ENCODE measurements at places on chromosomes 11 and 22.

GRCh38 chr22:38455076-38455529 lies at the start of gene KCNJ4:
TSS of gene KCNJ4 (minus strand) at chr22:38455199. CDS start at chr22:38428132, 27,067 bp downstream.
- no peak for DNase-seq

DNA sequence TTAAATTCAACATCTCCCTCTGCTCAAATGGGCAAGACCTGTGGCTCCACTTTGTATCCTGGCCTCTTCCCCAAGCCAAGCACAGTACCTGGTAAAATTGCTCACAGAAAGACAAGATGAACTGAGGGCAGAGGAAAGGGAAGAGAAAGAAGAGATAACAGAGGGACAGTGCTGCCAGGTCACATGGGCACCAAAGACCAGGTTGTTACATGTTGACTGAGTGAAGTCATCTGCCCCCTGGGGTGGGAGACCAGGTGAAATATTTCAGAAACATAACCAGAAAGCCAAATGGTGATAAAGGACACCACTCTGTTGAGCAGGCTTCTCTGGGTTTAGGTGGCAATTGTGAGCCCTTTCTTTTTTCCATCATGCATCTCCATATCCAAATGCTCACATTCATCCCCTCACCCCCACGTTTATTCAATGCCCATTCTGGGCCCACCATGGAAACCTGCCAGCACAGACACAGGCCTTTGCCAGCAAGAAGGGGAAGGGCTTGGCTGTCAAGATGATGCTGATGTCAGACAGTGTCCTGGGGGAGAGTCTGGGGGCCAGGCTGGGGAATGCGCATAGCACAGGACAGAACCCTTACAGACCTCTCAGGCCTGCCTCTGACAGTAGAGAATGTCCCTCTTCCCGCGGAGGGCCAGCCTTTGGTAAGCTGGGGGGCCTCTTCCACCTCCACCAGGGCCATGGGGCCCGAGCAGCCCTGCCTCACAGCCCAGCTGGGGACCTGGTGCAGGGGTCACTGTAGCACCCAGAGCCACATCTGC lies 51.6 kb downstream of the DGCR2 start:
- DNase-seq = no peak

GRCh38 chr11:13236626-13237025 lies 41.0 kb upstream of the BMAL1 start:
- DNase-seq = no peak

DNA sequence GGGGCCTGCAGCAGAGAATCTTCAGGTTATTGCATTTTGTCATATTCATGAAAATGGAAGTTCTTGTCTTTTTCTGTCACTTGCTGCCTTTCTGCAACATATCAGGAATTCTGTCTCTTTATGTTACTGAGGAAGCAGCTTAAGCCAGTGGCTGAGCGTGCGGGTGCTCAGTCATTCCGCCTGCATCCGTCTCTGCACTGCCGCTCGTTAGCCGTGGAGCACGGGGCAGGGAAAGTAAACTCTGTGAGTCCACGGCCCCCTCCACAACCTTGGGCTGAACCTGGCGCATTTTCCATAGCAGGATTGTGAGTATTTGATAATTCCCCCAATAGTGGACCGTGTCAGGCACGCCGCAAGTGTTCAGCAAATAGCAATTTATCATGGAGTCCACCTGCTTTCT lies 1007.7 kb downstream of the BRD1 start:
- no peak for DNase-seq

GRCh38 chr11:115739878-115740277 lies 235.7 kb upstream of the CADM1 start:
- no peak for DNase-seq

- peak; percentile 25 for DNase-seq
Measured at GRCh38 chr22:22770280-22770871, 117.2 kb upstream of the IGLL5 start.

DNA sequence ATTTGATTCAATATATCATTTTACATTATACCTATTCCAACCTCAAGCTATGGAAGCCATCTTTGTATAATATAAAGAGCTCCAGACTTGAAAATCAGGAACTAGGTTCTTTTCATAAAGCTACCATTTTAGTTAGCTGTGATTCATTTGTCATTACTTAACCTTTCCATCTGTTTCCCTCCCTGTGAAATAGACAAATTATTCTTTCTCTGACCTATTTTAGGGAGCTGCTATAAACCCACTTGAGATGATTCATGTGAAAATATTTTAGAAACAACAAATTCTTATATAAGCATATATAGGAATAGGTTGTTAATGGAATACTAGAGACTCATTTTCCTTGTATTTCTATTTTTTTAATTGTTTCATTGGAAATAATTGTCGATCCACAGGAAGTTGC lies 1012.1 kb downstream of the OPCML start:
- no peak for DNase-seq

- no peak for DNase-seq
Measured at GRCh38 chr11:93288767-93289166, 41.8 kb upstream of the DEUP1 start.

GRCh38 chr11:130848361-130849214 lies 67.7 kb downstream of the SNX19 start:
- DNase-seq = no peak

DNA sequence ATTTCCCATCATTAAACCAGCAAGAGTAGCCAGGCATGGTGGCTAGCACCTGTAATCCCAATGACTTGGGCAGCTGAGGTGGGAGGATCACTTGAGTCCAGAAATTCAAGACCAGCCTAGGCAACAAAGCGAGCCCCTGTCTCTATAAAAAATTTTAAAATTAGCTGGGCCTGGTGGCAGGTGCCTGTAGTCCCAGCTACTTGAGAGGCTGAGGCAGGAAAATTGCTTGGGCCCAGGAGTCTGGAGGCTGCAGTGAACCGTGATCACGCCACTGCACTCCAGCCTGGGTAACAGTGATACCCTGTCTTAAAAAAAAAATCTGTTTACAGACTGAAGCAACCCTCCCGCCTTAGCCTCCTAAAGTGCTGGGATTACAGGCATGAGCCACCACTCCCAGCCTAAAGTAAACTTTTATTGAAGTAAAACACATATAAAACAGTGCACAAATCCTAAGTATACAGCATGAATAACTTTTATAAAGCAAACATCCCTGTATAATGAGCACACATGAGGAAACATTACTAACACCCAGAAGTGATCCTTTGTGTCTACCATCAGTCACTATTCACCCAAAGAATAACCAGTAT lies 12.6 kb downstream of the UCP3 start:
- no peak for DNase-seq

DNA sequence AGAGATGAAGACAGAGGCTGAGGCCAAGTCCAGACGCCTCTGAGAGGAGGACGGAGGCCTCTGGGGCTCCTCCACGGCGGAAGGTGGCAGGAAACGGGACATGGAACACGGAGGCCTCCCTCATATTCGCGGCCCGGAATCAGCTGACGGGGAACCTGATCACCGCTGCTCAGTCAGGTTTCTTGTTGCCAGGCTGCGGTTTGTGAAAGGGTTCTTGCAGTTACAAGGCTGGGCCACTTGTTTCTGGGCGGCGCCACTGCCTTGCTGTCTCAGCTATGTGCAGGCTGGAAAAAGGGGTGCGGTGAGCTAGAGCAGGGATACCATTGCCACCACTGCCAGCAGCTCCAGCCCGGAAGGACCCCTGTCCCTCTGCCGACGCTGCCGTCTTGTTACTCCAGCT lies 10.0 kb upstream of the MMP1 start:
- no peak for DNase-seq

- DNase-seq = no peak
Measured at GRCh38 chr11:65218446-65218845, 36.7 kb downstream of the CAPN1 start.

DNA sequence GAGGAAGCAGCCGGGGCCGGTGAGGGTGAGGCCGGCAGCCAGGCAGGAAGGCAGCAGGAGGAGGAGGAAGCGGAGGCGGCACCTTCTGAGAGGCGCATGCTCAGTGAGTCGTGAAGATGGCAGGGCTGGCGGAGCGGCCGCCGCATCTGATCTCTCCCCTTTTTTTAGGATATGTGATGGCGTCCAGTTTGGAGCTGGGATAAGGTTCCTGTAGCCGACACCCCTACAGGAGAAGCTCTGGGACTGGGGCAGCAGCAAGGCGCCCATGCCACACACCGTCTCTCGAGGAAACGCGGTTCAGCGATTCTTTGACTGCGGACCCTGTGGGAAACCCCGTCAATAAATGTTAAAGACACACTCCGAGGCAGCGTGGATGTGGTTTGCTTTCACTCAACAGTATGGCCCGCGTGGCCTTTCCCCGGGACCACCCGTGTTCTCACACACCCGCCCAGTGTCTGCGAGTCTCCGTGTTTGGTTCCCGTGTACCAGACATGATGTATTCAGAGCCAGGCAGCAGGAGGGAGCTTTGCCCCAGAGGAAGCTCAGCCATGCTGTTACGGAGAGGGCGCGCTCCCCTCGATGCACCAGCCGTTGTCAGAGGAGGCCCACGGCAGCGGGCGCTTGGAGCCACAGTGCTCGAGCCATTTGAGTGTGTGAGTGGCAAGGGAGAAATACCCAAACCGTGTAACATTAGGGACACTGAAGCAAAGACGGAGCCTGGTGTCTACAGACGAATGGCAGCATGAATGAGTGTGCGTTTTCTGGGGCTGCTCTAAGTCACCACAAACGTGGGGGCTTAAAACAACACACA lies 27.7 kb upstream of the PARVB start:
- peak; percentile 67 for DNase-seq

DNA sequence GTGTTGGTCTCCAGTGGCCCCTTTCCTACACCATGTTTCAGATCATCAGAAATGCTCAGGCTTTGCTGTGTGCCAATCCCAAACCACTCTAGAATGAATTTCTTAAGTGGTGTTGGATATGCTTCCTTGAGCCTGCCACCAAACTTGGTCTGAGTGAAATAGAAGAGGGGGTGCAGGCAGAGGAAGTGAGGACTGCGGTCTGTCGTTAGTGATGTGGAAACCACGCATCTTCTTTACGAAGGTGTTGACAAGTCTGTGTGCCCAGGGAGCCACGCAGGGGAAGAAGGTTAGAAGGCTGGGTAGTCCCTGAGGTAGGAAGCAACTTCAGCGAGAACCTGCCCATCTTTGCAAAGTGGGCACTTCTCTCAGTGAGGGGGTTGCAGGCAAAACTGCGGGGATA lies 187.4 kb upstream of the NAV2 start:
- DNase-seq = no peak

GRCh38 chr22:20905415-20906386 lies 11.5 kb upstream of the CRKL start:
- no peak for DNase-seq

GRCh38 chr11:1218256-1218787 lies 4.5 kb upstream of the MUC5B start:
- DNase-seq = no peak

GRCh38 chr11:132999516-132999915 lies 532.8 kb downstream of the OPCML start:
- DNase-seq = no peak

DNA sequence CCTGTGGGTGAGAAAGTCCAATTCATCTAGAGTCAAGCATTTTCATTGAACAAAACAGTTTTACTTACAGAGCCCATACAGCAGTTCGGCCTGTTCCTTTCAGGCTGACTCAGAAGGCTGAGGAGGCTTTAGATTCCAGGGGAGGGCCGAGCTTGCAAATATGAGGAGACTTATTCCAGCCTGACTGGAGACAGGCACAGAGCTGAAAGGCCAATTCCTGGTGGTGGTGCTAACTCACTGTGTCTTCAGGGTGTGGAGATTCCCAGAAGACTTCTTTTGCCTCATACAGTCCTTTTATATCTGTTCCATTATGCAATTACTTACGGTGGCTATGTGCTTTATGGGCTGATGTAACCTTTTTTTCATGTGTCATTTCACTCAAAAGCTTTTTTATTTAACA lies at the start of gene OR51E2:
OR51E2 (minus strand) TSS at position 269 of the 400 bp plus-strand sequence. CDS start 15,142 bp downstream, outside the sequence.
- DNase-seq = no peak

- no peak for DNase-seq
Measured at GRCh38 chr22:17366830-17367229, 2.4 kb upstream of the CECR2 start.

GRCh38 chr11:58525037-58525614 lies 17.2 kb upstream of the OR5B21 start:
- DNase-seq = peak; percentile 55

GRCh38 chr11:64658265-64658664 lies 64.7 kb downstream of the NRXN2 start:
- DNase-seq = no peak

- no peak for DNase-seq
Measured at GRCh38 chr11:58914821-58915543, 24.3 kb upstream of the GLYATL1 start.

DNA sequence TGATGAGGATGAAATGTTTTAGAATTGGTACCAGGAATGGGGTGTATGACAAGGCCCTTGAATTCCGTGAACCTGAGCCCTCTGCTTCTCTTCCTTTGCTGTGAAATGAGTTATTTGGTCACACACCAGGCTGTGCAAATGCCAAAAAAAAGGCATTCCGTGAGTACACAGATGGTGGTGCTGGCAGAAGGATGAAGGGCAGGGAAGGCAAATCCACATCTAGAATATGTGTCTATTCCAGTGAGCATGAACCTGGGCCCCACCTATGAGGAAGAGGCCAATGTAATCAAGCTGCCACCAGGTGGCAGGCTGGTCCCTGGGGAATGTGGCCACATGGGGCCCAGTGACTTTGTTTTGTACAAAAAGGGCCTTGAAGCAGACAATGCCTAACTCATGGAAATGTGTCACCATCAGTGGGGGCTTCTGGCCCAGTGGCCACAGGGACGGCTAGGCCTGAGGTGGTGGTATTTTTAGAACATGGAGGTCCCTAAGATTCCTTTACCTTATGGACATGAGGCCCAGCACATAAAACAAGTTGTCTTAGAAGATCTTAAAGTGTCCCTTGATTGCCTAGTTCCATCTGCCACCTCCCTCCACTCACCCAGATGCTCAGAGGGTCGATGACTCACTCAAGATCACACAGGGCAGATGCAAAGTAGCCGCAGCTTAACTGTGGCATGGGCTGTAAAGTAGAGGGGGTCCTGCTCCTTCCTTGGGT lies 3.9 kb upstream of the RNF215 start:
- DNase-seq = peak; percentile 65

DNA sequence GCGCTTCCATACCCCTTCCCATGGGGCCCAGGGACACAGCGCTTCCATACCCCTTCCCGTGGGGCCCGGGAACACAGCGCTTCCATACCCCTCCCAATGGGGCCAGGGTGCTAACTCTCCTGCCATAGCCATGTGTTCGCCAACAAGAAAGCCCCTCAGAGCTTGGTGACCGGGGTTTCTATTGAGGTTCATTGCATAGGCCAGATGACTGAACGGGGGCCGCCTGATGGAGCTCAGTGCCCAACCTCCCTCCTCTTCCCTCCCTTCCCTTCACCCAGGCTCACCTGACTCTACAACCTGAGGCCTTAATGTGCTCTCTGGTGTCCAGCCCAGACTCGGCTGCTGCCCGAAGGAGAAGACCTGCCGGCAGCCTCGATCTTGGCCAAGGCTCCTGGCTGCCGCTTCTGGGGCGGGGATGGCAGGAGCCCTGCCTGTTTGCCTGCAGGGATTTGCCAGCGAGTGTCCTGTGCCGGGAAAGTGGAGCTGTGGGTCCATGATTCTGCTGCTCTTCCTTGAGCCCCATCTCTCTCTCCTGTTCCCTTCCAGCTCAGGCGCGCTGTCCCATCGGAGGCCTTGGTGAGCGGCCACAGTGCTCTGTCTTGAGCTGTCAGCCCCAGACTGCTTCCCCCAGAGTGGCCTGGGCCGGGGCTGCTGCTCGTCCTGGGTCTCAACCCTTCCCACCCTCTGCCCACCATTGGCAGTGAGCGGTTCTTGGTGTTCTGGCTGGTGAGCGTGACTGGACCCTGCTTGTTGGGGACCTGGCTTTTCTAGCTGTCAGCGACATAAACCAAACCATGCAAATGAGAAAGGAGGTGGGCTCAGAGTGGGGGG lies 267.0 kb downstream of the TBC1D22A start:
- DNase-seq = peak; percentile 37

GRCh38 chr11:95505927-95506426 lies 275.0 kb upstream of the SESN3 start:
- DNase-seq = no peak
